Liver (tissue), 10 donors: ENCODE measurements at places on chromosomes 2 and 18. TPM values are rescaled to one million over a fixed set of nuclear protein-coding genes. Genes with fewer than 3 reads are reported as not detected.

Gene EFEMP1
- total RNA-seq = 9.2 TPM

Gene C1QL2
- not detected for total RNA-seq

Gene CFAP65
- not detected for total RNA-seq

Gene WNT10A
- total RNA-seq = 0.08 TPM

Gene PER2
- total RNA-seq = 12.5 TPM

Gene TFPI
- total RNA-seq = 152 TPM

Gene TNS1
- total RNA-seq = 128 TPM

Gene AGXT
- total RNA-seq = 254 TPM

Gene SETBP1
- 15.8 TPM for total RNA-seq

Gene ABCG8
- 16.8 TPM for total RNA-seq

Gene GREB1
- 6.3 TPM for total RNA-seq

Gene TRMT61B
- total RNA-seq = 9.5 TPM

Gene ATAD2B
- 16.1 TPM for total RNA-seq

Gene THSD7B
- 0.75 TPM for total RNA-seq

Gene NAT8
- total RNA-seq = 10.7 TPM

Gene TMEM247
- total RNA-seq = not detected

Gene WNT6
- 0.08 TPM for total RNA-seq

Gene IL36RN
- total RNA-seq = not detected

Gene LOXHD1
- total RNA-seq = 0.25 TPM

Gene NGEF
- 10.6 TPM for total RNA-seq

Gene PROM2
- total RNA-seq = 0.19 TPM

Gene CD8B2
- total RNA-seq = 0.05 TPM

Gene MC2R
- total RNA-seq = not detected

Gene DLGAP1
- total RNA-seq = 1.2 TPM

Gene GAREM2
- 0.19 TPM for total RNA-seq

Gene CNGA3
- total RNA-seq = not detected

Gene PMS1
- 19.2 TPM for total RNA-seq

Gene HOXD13
- total RNA-seq = not detected

Gene CRACDL
- 0.17 TPM for total RNA-seq

Gene CRYGC
- total RNA-seq = not detected

Gene SERPINB13
- not detected for total RNA-seq

Gene BOLL
- total RNA-seq = not detected

Gene INPP4A
- 11.3 TPM for total RNA-seq
